Stimulated activated CD8-positive, alpha-beta memory T cell treated with anti-CD3 and anti-CD28 coated beads, Interleukin-4, amount 100 ng/mL, for 1 hour (primary cell): ENCODE measurements at places on chromosomes 7 and 10.

- no peak for DNase-seq
Observed at GRCh38 chr10:86668297-86669165, at the start of gene LDB3. LDB3 (plus strand) TSS chr10:86668511; CDS start chr10:86668692, 181 bp downstream.

- no peak for DNase-seq
Observed at GRCh38 chr7:7732621-7733281, 14.3 kb upstream of the RPA3 start.

DNA sequence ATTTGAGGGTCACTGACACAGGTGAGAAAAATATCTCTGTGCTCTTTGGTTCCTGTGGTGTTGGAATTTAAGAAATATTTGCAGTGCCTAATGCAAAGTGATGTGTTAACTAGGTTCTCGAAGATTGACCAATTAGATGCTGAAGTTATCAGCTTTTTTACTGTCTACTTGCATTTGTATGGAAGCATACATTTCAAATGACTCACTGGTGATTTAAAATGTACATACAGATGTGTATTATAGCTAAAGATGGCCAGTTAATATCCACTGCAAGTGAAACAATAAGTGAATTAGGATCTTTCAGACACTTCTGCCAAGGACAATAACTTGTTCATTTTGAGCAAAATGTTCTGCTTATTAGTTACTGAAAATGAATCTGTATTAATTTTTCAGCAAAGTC, 205.0 kb downstream of the FANK1 start:
- no peak for DNase-seq

GRCh38 chr7:95669513-95669912, 73.2 kb upstream of the PDK4 start:
- no peak for DNase-seq

DNA sequence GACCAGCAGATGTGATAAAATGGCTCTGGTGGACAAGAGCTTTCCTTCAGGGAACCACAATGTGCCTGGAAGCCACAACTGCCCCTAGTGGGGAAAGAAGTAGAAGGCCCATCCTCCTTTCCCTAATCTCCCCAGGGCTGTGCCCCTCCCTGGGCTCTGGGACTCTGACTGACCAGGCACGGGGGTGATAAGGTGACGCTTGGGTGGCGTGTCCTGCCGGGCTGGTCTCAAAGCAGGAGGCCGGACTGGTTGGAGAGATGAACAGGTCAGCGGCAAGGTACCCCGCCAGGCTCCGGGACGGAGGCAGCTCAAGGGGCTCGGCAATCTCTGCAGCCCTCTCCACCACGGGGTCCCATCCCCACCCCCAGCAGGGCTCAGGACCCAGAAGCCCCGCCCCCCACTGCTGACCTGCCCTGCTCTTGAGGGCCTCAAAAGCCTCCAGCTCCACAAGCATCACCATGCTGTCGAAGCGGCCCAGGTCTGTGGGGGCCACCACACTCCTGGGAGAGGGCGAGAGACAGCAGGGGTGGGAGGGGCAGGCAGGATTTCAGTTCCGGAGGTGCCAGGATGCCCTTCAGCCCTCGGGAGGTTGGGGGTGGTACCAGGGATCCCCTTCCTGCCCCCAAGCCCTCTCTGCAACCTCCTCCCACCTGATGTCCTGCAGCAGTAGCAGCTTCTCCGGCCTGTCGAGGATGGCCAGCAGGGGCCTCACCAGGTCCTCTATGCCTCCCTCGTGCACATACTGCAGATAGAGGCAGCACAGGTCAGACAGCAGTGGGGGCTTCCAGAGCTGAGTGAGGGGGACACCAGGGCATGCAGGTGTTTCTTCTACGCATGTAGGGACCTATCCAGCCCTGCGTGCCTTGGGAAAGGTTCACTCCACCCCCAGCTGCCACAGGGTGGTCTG, 12.2 kb downstream of the LZTS2 start:
- DNase-seq, result no peak

- no peak for DNase-seq
Observed at GRCh38 chr10:124879136-124879535, 62.8 kb upstream of the ZRANB1 start.

- DNase-seq, result no peak
Observed at GRCh38 chr7:128946936-128947830, 9.5 kb downstream of the IRF5 start.

DNA sequence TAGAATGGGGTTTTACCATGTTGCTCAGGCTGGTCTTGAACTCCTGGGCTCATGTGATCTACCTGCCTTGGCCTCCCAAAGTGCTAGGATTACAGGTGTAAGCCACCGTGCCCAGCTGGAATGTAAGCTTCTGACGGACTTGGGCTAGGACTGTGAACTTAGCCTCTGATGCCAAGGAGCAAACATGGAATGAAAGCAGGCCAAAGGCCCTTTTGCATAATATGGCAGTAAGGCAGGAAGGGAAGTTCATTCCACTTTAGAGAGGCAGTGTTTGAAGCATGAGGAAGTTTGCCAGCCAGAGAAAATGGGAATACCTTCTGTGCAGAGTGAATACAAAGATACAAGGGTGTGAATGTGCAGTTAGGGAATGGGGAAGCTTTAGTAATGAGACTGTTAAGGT, 20.3 kb downstream of the VCL start:
- DNase-seq, result no peak

DNA sequence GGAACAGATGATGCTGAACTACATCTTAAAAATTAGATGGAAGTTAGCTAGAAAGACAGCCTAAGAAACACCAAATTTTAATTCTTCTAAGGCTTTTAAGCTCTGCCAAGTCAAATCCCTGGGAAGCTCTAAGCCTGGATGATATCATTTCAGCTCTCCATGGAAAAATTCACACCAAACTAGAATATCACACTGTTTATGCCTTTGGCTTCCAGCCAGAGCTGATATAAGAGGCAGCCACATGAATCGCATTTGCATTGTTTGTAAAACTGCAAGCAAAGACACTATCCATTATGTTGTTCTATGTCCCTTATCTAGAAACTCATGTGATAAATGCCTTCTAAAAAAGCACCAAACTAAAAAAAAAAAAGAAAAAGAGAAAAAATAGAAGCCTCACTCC, 430.4 kb downstream of the GRID1 start:
- DNase-seq, result no peak

GRCh38 chr10:24128066-24128730, 80.7 kb upstream of the KIAA1217 start:
- no peak for DNase-seq

GRCh38 chr7:49618028-49618427, 155.4 kb upstream of the VWC2 start:
- DNase-seq, result no peak

DNA sequence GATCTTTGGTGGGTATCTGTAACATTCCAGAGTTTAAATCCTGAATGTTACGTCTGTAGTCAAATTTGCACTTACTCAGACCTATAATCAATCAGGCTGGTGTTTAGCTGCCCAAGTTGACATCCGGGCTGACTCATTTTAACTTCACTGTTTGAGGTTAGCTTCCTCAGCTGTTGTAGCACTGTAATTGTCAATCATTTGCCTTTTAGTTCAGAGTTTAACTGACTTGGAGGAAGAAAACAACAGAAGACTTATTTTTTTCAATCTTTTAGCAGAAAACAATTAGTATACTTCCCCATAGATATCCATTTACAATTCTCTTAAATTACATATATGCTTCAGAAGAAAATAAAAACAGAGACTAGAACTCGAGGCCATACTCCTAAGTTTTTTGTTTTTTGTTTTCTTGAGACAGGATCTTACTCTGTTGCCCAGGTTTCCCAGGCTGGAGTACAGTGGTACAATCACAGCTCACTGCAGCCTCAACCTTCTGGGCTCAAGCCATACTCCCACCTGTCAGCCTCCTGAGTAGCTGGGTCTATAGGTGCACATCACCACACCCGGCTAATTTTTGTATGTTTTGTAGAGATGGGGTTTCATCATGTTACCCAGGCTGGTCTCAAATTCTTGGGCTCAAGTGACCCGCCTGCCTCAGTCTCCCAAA, 38.5 kb upstream of the LRRC17 start:
- no peak for DNase-seq

DNA sequence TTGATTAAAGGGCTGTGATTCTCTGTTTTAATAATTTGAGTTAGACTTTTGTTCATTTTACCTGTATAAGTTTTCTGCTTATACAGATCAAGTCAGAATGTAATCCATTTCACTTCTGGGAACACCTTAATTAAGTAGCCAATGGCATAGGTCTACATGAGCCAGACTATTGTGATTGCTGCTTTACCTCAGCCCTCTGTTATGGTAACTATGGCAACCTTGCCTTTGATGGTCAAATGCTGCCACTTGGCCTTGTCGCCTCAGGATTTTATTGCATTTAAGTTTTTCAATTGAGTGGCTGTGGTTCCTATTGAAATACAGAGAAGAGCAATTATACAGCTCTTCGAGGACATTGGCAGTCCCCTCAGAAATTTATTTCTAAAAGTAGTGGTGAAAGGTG, 64.3 kb upstream of the TMEM106B start:
- no peak for DNase-seq

DNA sequence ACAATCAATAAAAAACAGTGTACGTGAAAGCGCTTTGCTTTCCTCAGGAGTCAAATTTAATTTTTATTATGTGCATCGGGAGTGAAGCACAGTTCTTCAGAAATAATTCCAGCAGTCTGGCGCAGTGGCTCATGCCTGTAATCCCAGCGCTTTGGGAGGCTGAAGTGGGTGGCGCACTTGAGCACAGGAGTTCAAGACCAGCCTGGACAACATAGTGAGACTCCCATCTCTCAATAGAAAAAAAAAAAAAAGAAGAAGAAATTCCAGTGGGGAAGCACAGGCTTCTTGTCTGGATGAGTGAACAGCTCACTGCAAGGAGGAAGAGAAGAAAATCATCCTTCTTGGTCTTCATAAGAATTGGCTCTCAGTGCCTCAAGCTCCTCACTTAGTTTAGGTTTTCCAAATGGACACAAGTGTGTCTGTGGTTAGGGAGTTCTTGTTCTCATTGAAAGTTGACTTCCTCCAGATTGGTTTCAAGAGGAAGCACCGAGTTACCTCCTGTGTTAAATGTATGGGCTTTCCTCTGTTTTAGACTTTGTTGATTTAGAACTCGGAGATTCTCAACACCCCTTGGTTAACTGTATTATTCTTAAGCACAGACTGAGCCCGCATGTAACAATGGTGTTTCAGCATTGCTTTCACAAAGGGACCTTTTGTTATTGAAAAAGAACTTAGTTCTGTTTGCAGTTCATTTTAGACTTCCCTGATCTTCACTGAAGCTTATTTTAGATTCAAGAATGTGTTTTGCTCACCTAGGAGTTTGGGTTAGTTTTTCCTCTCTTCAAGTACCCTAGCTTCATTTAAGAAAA, 28.0 kb downstream of the LMTK2 start:
- no peak for DNase-seq

GRCh38 chr7:31065021-31065593, 13.0 kb downstream of the ADCYAP1R1 start:
- no peak for DNase-seq

- DNase-seq, result no peak
Observed at GRCh38 chr7:1562597-1563051, 6.6 kb upstream of the TMEM184A start.

- DNase-seq, result no peak
Observed at GRCh38 chr7:112770051-112770450, 20.1 kb downstream of the TMEM168 start.

- DNase-seq, result peak; percentile 55
Observed at GRCh38 chr7:131513245-131514061, 43.0 kb downstream of the PODXL start.

- DNase-seq, result no peak
Observed at GRCh38 chr10:96910488-96911395, 78.6 kb downstream of the LCOR start.

DNA sequence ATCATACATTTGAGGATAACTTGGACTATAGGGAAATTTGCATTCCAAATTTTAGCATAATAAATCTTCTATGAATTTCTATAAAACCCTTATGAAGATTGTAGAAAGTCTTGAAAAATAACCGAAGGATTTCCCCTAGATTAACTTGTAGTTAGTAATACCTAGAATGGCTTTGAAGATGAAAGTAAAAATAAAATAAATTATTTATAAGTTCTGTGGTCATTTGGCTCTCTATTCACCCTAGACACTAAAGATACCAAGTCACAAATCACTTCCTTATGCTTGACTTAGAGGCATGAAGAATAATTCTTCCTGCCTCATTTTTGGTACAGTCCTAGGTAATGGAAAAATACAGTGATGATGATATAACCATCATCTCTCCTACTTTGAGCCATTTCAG, 79.3 kb downstream of the CSTF2T start:
- DNase-seq, result no peak

DNA sequence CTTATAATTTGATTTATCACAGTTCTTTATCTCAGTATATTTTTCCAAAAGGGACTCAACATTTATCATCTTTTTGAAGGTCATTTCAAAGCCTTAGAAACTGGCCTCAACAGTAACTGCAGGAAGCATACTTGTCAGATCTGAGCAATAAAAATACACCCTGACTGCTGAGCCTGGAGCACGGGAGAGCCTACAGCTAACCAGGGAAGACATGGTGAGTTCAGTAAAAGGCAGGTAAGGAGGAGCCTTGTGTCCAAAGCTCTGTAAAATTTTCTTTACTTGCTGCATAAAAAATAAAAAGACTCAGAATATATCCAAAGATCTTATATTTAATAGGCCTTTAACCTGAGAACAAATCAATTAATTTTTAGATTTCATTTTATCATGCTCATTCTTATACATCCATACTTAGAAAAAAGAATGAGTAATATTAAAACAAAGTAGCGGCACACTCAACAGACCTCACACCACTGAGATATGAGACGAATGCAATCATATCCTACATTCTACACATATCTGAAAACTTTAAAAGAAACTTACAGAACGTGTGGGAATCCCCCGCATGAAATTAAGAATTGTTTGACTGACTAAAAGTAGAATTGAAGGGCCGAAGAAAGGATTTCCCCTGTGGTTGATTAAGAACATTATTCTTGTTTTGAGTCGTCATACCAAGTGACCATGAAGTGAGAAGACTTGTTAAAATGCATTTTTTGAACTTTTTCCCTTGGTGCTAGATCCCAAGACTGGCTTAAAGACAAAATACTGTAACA, 296.4 kb upstream of the MKLN1 start:
- DNase-seq, result no peak

- no peak for DNase-seq
Observed at GRCh38 chr7:30162622-30163124, 27.9 kb downstream of the MTURN start.

- no peak for DNase-seq
Observed at GRCh38 chr7:64485623-64486022, 77.2 kb downstream of the ZNF680 start.
